ENCODE measurements at places on chromosomes 3 and 15. TPM values are rescaled to one million over a fixed set of nuclear protein-coding genes. Genes with fewer than 3 reads are reported as not detected.

- DNase-seq: peak; percentile 67
Observed at GRCh38 chr15:70722266-70723121, 40.9 kb downstream of the UACA start.

- DNase-seq: no peak
Observed at GRCh38 chr15:75234191-75234810, 23.8 kb upstream of the GOLGA6C start.

GRCh38 chr3:64462203-64462602 lies 225.6 kb downstream of the ADAMTS9 start:
- DNase-seq: peak; percentile 79

DNA sequence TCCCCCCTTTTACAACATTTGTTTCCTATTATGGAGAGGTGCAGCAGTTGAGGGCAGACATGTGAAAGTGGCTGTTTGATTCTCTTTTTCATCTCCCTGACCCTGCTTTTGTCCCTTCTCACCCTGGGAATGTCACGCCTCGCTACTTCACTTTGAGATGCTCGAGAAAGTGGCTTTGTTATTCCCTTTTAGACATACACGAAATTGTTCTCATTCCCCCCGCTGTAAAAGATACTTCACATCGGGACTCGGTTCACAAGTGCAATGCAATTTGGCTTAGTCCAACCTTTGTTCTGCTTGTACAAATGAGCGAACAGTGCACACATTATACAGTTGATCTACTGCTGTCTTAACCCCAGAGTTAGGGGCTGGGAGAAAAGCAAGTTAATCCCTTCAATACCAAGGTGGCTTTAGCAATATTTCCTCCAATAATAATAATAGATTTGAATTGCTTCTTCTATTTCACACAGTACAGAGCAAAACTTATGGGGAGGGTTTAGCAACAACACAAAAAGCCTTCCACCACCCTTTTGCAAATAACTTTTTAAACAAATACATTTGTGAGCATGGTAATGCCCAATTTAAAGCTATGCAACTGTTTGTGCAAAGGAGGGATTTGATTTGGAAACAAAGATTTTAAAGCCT lies 5.7 kb upstream of the FOXB1 start:
- DNase-seq: no peak

GRCh38 chr3:108100906-108101660 lies 10.3 kb upstream of the CD47 start:
- no peak for DNase-seq

GRCh38 chr15:47516558-47516957 lies 200.7 kb upstream of the SEMA6D start:
- DNase-seq: peak; percentile 45

DNA sequence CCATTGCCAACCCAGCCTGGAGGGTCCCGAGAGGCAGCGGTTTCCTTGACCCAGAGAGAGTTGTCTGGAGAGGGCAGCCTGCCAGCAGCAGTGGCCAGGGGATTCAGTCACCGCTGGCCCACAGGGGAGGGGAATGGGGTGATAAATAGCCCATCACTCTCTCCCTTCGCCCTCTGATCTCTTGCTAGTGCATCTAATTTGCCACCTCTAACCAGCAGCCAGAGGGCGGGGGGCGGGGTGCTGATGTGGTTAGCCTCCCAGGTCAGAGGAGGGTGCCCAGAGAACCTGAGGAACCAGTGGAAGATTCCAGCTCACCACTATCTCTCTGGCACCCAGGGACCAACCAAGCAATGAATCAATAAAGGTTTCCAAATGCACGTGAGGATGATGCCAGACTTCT lies 35.1 kb upstream of the SLC6A11 start:
- DNase-seq: no peak

DNA sequence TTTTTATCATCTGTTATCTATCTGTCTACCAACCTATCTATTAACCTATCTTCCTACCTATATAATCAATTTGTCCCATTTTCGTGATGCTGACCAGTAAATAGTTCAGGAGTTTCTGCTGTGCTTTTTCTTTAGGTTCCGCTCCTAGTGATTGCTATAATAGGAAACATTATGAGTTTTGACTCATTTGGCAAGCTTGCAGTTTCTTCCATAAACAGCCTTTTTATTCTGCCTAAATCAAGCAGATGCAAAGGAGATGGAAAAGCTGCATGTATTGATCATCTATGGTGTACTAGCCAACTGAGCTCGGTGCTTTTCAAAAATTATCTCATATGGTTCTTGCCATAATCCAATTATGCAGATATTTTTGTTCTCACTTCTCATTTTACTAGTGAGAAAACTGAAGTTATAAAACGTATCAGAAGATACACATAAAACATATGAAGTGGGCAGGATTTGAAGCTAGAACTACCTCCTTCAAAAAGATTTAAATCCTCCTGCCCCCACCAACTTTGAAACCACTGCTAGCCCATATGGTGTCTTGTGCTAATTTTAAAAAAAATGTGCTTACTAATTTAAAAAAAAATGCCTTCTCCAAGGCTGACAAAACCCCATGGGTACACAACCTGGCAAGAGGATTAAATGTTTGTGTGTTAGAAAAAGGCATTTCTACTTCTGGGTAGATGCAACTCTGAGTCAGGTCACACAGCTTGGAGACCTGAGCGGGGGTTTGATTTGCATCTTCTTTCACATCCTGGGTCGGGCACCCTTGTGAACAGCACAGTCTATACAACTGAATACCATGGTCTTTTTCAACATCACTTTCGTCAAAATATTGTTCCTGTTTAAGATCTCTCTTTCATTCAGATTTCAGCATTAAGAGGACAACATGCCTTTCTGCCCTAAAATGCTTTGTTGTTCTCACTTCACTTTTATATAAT lies 267.0 kb downstream of the CHL1 start:
- DNase-seq: no peak

- no peak for DNase-seq
Observed at GRCh38 chr3:9169956-9170850, 79.2 kb downstream of the SRGAP3 start.

The NRG4 gene
- not detected for total RNA-seq

The PIGX gene
- total RNA-seq: 10.7 TPM

The TM4SF1 gene
- 423 TPM for total RNA-seq

All from fibroblast of lung (primary cell).